ENCODE measurements at places on chromosomes 4 and X. TPM values are rescaled to one million over a fixed set of nuclear protein-coding genes. Genes with fewer than 3 reads are reported as not detected.

DNA sequence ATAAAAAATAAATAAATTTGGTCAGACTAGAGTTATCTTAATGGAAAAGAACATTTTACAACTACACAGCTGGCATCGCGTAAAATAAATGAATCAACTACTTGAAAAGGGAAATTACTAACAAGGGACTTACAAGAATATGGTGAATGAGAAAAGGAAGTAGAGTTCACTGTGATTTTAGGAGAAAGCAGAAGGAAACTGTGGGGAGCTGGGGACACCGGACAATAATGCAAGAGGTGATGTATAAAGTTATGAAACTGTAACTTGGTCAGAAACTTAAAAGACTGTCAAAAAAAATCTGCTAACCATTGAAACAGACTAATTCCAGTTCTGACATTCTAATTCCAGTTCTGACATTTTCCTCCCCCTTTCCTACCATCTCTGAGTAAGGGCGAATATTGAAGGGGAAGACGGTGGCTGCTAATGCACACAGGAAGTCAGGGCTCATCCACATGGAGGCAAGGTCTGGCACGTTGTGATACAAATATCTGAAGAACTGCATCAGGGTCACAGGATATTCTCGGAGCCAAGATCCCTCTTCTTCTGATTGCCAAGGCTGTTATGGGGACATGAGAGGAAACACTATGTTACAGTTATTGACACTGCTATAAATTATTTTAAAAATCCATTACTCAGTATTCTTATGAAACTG is 170.5 kb downstream of the CDS1 start:
- DNase-seq: no peak

DNA sequence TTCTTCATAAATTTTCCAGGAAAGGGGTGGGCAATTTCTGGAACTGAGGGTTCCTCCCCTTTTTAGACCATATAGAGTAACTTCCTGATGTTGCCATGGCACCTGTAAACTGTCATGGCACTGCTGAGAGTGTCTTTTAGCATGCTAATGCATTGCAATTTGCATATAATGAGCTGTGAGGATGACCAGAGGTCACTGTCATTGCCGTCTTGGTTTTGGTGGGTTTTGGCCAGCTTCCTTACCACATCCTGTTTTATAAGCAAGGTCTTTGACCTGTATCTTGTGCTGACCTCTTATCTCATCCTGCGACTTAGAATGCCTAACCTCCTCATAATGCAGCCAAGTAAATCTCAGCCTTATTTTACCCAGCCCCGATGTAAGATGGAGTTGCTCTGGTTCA is 577.8 kb downstream of the NLGN4X start:
- no peak for DNase-seq

- no peak for DNase-seq
Observed at GRCh38 chr4:8438743-8439142, 1.8 kb downstream of the ACOX3 start.

DMD gene
- total RNA-seq: 17.6 TPM

DNA sequence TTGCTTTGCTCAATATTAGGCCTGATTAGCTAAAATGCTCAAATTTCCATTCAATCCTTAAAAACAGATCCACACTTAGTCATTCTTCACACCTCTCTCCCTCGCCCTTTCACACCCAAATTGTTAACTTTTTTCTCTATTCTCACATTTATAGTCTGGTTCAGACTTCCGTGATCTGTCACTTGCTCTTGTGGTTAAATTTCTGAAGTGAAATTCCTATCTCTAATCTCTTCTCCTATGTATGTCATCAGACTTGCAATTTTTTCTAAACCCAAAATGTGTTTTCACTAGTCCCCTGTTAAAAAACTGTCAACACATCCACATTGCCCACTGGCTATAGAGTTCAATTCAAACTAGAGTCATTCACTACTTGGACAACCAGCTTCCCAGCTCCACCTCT is 63.2 kb downstream of the SNCA start:
- DNase-seq: no peak

- no peak for DNase-seq
Observed at GRCh38 chr4:20483416-20483815, 216.8 kb upstream of the PACRGL start.
